ENCODE measurements at places on chromosomes 2 and 18. TPM values are rescaled to one million over a fixed set of nuclear protein-coding genes. Genes with fewer than 3 reads are reported as not detected.

CPO gene
- total RNA-seq, result not detected

CYTIP gene
- not detected for total RNA-seq

C2orf80 gene
- not detected for total RNA-seq

OBSL1 gene
- total RNA-seq, result 29.7 TPM

MALL gene
- 17.4 TPM for total RNA-seq

Measured in hair follicular keratinocyte (primary cell).